ENCODE measurements at places on chromosomes 3 and 15.

DNA sequence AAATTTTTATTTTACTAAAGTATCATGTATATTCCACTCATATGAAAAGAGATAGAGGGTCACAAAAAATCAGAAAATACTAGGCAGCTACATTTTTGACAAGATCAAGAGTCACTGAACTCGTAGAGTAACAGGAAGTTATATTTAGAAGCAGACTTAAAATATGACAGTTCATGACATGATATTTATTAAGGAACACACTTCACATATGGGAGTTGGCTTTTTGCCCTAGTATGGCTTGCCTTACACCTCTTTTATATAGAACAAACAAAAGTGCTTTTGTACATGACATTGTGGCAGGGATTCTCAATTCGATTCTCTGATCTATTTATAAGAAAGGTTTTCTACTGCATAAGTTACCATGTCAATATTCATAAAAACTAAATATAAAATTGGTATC, 80.1 kb upstream of the GBE1 start:
- DNase-seq, result no peak

- no peak for DNase-seq
Measured at GRCh38 chr15:76162784-76163456, 103.1 kb downstream of the TMEM266 start.

GRCh38 chr3:12656193-12656592, 7.7 kb downstream of the RAF1 start:
- no peak for DNase-seq

- no peak for DNase-seq
Measured at GRCh38 chr3:119620899-119621298, 23.2 kb downstream of the PLA1A start.

GRCh38 chr3:63874769-63875168, 11.1 kb downstream of the ATXN7 start:
- DNase-seq, result no peak

DNA sequence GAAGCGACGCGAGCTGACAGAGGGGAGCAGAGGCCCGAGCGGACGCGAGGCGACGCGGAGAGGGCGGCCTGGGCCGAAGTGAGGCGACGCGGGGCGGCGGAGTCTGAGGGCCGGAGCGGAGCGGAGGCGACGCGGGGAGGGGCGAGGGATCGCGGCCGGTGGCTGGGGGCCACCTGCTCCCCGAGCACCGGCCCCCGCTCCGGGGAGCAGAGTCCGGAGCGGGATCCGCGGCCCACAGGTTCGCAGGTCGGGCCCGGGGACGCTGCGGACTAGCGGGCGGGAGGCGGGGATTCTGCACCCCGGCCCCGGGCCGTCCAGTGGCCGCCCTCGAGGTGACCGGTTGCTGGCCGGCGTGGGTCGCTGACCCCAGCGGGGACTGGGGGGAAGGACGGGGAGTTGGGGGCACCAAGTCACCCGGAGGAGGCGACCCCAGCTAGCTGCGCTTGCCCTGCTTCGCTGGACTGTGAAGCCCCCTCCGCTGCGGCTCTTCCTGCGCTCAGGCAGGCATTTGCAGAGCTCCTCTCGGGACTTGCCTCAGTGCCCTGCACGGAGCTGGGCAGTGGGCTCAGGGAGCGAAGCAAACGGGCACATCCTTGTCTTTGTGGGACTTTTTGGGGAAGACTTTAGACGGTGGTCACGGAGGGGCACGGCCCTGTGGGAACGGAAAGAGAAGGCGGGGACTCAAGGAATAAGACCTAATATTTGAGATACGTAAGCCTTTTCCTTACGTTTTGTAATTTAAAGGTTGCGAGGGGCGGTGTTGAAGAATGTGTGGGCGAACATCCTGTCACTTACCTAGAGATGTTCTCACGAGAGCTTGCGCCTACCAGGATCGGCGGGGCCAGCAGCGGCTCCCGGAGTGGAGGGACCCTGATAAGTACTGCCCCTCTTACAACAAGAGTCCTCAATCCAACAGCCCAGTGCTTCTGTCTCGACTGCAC, 566 bp downstream of the HMCES start:
- DNase-seq, result peak; percentile 78

DNA sequence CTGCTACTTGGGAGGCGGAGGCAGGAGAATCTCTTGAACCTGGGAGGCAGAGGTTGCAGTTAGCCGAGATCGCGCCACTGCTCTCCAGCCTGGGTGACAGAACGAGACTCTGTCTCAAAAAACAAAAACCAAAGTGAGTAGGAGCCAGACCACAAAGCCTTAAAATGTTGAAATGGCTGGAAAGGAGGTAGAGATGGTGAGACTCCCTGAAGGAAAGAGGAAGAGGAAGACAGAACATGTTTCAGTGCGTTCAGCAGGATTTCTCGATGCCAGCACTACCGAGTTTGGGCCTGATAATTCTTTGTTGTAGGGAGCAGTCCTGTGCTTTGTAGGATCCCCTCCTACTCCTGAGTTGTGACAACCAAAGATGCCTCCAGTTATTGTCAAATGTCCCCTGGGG, 189.9 kb downstream of the AKAP13 start:
- no peak for DNase-seq

GRCh38 chr3:38222032-38222634, 43.5 kb upstream of the SLC22A13 start:
- DNase-seq, result no peak

DNA sequence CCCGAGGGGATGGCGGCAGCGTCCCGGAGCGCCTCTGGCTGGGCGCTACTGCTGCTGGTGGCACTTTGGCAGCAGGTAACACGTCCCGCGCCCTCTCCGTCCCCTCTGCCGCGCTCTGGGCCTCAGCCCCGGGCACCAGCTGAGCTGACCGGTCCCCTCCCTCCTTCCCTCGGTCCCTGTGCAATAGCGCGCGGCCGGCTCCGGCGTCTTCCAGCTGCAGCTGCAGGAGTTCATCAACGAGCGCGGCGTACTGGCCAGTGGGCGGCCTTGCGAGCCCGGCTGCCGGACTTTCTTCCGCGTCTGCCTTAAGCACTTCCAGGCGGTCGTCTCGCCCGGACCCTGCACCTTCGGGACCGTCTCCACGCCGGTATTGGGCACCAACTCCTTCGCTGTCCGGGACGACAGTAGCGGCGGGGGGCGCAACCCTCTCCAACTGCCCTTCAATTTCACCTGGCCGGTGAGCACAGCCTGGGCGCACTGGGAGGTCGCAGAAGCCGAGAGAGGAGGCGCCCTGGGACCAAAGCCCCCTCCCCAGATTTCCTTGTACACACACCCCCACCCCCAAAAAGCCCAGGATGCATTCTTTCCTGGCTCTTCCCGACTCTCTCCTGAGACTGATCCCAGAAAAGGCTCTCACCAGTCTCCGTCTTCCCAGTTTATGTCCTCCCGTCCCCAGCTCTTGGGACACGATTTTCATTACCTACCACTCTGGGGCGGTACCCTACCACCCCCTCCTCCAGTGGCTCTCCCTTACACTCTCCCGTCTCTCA, 705 bp downstream of the DLL4 start:
- no peak for DNase-seq

- no peak for DNase-seq
Measured at GRCh38 chr3:165544432-165544831, 292.8 kb downstream of the BCHE start.

- no peak for DNase-seq
Measured at GRCh38 chr3:30713885-30714503, 107.6 kb downstream of the TGFBR2 start.

DNA sequence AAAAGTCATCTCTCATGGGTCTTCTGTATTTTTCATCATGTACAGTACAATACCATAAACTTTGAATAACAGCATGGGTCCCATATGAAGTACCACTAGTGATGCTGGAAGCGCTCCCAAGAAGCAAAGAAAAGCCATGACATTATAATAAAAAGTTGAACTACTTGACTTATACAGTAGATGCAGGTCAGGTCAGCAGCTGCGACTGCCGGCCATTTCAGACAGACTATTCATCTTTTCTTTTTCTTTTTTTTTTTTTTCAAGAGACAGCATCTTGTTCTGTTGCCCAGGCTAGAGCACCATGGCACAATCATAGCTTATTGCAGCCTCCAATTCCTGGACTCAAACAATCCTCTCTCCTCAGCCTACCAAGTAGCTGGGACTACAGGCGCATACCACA, 10.2 kb downstream of the RAF1 start:
- DNase-seq, result no peak

- DNase-seq, result no peak
Measured at GRCh38 chr3:44950275-44950734, 25.7 kb downstream of the ZDHHC3 start.

- DNase-seq, result no peak
Measured at GRCh38 chr3:152160350-152161011, 108.2 kb upstream of the MBNL1 start.

- DNase-seq, result no peak
Measured at GRCh38 chr3:16897254-16897926, 12.6 kb downstream of the PLCL2 start.

GRCh38 chr3:29415482-29416223, 134.8 kb downstream of the RBMS3 start:
- no peak for DNase-seq

DNA sequence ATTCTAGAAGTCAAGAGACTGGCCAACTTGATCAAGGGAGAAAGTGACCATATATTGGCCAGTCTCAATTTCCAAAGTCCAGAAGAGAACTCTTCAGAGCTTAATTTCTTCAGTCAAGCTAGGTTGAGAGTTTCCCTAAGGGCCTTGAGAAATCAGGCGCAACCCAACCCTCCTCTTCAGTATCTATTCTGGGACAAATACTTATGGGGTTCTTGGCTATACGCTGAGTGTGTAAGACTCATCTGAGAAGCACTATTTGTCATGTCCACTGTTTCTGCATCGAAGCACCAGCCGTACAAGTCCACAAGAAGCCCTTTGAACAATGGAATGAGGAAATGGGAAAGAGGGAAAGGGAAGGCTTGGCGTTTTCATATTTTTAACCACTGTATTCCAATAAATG, 379.5 kb downstream of the CTNNB1 start:
- DNase-seq, result no peak

- no peak for DNase-seq
Measured at GRCh38 chr3:140406655-140407054, 271.2 kb upstream of the TRIM42 start.

DNA sequence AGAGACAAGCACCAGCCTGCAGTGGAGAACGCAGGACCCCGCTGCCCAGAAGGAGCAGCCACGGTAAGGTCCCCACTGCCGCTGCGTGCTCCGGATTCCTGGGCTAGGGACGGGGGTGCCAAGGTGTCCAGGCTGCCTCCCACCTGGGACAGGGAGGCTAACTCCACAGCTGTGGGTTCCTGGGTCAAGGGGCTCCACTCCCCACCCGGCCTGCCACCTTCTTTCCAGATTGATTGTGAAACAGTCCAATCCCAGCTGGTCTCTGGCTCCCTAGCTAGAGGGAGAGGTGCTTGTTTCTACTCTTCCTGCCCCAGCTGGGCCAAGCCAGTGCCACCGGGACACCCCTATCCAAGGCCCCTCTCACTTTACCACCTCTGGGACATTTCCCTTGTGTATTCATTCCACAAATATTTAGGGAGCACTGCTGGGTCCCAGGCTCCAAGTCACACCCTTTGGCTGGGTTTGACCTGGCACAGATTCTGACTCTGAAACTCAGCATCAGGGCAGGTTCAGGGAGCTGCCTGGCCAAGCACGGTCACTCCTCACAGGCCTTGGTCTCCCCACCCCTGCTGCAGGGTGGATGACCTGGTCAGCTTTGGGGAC, 1.9 kb downstream of the PAK6 start:
- no peak for DNase-seq

- no peak for DNase-seq
Measured at GRCh38 chr15:67039384-67040075, 25.9 kb upstream of the SMAD3 start.

DNA sequence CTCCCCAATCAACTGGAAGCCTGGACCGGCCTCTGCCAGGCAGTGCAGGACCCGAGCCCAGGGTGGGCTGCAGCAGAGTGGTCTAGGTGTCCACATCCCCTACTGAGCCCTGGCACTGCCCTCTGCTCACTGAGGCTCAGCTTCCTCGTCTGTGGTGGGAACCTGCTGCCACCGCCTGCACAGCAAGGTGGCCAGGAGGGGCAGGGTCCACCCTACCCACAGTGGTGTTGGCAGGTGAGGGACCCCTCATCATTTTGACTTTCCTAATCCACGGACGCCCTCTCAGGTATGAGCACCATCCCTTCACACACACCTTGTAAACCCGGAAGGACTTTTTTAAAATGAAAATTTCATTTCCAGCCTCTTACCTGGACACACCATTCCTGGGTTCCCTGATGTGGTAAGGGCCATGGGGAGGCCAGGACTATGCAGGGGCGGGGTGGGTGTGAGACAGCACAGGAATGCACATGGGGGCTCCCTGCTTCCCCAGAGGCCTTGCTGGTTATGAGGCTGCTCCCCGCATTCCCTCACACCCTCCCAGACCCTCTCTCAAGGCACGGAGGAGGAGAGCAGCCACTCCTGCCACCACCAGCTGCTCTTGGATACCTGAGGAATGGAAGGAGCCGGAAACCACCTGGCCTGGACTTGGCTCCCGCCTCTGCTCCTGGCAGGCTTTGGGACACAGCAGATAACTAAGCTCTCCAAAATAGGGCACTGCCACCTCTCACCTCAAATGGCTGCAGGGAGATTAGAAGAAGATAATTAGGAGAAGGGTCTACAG, 185.9 kb upstream of the TPM1 start:
- no peak for DNase-seq

DNA sequence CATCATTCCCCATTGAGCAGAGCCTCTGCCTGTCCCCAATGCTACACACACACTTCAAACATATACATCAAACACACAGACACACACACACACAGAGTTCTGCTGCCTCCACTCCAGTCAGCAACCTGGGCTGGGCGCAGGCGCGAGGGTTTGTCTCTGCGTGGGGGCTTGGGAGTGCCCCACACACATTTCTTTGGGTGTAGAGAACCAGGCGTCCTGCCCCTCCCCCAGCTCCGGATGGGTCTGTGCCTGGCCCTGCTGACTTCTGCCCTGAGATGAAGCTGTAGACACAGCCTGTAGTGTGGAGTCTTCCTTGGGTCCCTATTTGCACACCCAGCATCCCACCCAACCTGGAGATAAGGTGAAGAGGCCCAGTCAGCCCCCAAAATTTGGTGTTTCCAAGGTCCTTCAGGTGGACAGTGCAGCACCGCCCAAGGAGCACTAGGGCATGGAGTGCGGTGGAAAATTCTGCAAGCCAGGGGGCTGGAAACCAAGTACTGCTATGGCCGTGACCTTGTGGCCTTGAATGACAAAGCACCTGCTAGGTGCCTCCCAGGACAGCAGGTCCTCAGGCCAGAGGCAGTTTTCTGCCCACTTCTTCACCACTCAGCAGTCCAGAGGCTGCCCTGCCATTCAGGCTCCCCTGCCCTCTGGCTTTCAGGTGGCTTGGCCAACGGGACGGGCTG, 26.8 kb downstream of the FBXW12 start:
- peak; percentile 81 for DNase-seq
